ENCODE measurements at places on chromosomes 12 and 14.

- no peak for DNase-seq
Observed at GRCh38 chr14:59704054-59704645, 127.5 kb upstream of the CCDC175 start.

DNA sequence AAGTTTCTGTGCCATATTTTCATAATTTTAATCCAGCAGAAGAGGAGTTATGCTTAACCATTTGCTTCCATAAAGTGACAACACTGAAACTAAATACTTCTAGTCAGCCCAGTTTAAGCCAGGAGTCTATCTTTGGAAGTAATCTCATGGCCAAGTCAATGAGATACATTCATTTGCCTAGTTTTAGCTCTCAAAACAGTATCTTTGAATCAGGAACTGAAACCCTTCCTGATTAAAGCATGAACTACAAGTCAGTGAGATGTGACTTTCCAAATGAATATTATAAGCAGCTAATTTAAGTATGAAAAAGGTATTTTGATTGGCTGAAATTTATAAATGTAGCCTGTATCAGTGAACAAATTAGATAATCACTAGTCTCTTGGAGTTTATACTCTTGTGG, 491.5 kb downstream of the SLC6A15 start:
- DNase-seq, result no peak

DNA sequence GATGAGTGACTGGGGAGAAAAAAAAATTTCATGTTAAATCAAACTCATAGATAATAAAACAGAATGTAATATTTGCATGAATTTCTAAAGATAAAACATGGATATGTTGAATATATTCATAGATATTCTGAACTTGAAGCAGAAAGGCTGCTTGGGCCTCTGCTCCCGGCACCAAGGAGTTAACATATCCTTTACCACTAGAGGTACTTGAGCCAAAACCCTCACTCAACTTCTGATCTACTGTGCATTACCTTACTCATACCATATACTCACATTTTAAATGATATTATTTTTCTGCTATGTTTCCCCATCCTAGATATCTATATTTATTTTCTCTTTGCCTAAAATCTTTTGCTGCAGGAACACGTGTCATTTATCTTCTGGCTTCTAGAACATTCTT, 14.9 kb downstream of the AREL1 start:
- DNase-seq, result no peak

- no peak for DNase-seq
Observed at GRCh38 chr14:73312687-73313086, 75.4 kb downstream of the PAPLN start.

- peak; percentile 89 for DNase-seq
Observed at GRCh38 chr14:92687681-92688433, 60.6 kb downstream of the LGMN start.

- DNase-seq, result no peak
Observed at GRCh38 chr12:44655846-44656245, 220.3 kb downstream of the NELL2 start.

- no peak for DNase-seq
Observed at GRCh38 chr14:47346849-47347248, 328.6 kb downstream of the MDGA2 start.

DNA sequence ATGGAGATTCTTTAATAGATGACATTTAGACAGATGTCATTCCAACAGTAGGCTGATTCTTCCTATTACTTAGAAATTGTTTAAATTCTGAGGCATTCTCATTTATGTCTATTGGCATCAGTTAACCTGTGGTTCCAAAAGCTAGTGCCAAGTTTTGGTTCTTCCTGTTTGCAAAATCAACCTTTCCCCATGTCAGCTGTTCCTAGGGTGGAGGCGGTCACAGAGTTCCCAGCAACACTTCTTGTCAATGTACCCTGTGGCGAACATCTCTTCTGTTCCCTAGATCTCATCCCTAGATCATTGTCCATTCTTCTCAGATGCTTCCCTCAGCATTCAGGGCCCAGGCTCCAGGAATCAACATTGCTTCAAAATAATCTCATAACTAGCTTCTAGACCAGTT, 140.9 kb downstream of the PHLDA1 start:
- no peak for DNase-seq

DNA sequence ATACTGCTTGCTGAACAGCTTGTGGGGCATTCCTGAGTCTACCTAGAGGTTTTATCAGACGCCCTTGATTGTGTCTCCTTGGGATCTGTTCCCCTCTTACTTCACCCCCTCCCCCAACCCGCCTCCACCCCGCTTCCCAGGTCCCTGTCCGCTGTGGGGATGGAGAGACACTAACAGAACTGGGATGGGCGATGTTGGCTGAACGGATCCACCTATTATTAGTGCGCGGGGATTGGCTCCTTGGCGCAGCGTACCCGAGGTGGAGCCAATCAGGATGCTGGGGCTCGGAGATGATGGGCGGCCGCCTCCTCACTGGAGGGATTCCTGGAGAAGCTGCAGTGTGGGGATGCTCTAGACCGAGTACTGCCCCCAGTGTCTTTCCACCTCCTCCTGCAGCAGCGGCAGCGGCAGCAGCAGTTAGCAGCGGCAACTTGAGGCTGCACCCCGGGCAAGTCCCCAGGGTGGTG, at the start of gene SYT1:
Gene SYT1 (plus strand): TSS at position 372 of the 467 bp plus-strand sequence.
- peak; percentile 82 for DNase-seq

GRCh38 chr12:499837-500458, 40.2 kb downstream of the B4GALNT3 start:
- peak; percentile 3 for DNase-seq

- no peak for DNase-seq
Observed at GRCh38 chr12:43832463-43833168, 3.3 kb upstream of the TMEM117 start.

DNA sequence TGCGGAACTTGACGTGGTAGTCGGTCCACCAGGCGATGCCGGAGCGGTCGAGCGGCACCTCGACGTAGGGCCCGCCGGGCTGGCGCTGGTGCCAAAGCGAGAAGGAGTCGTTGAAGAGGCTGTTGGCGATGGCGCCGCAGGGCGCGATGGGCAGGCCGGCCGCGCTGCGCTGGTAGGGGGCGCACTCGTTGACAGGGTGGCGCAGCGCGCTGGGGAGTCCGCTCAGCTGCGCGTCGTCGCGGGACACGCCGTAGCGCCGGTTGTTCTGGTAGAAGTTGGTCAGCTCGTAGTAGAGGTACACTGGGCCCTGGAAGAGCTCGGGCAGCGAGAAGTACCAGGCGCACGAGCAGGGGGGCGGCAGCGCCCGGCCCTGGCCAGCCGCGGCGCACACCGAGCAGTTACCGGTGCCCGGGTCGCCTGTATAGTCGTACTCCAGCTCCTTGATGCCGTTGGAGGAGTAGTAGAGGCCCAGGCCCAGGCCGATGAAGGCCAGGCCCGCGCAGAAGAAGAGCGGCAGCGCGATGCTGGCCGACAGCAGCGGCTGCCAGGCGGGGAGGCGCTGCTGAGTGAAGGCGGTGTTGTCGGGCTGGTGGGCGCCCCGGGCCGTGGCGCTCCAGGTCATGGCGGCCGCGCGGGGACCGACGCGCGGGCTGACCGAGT, 482 bp downstream of the TMEM30B start:
- DNase-seq, result peak; percentile 84

GRCh38 chr14:44168566-44168965, 338.5 kb downstream of the FSCB start:
- no peak for DNase-seq

- no peak for DNase-seq
Observed at GRCh38 chr12:66296176-66296683, 6.1 kb upstream of the HELB start.

DNA sequence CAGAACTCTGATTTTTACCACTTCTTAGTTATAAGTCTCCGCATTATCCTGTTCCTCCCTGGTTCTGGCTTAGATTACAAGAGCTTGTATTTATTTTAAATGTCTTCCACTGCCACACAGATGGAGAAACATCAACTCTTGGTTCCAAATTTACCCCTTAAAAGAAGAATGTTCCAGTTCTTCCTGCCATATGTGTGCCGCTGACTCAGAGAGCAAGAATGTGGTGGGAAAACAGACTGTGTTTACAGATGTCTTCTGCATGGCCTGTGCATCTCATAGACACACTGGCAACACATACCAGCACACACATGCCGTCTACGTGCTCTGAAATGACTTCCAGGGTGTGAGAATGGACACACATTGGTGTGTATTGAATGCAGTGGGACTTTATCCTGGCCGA, 383.0 kb downstream of the LRIG3 start:
- DNase-seq, result no peak

- peak; percentile 44 for DNase-seq
Observed at GRCh38 chr12:22625762-22626294, 857 bp downstream of the ETNK1 start.

DNA sequence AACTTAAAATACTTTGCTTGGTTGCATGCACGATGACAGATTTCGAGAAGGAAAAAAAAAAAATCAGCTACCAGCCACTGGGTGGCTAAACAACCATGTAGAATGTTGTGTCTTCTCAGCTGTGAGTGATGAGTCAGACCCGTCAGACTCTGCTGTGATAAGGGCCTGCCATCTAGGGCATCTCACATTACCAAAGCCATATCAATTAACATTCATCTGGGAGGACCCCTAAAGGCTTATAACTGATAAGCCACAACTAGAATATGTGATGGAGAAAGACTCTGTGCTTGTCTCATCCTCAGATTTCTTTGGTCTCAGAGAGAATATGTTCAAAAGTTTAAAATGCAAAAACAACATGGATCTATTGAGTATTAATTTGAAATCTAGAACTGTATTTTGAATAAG, 111.5 kb downstream of the PAX9 start:
- DNase-seq, result peak; percentile 7

DNA sequence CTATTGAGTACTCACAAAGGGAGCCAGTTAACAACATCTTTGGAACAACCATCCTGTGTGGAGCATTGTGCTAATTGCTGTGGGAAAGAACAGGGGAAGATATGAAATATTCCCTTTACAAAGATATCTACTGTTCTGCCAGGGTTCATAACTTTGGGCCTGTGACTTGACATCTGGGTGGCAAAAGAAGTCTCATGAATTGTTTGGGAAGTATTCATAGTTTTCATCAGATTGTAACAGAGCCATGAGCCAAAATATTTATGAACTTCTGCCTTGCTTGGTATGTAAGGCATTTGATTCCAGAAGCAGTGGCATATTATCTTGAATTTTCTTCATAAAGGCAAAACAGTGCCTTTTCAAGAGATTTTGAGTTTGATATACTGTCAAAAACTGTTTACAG, 816.2 kb downstream of the DIO2 start:
- DNase-seq, result no peak

DNA sequence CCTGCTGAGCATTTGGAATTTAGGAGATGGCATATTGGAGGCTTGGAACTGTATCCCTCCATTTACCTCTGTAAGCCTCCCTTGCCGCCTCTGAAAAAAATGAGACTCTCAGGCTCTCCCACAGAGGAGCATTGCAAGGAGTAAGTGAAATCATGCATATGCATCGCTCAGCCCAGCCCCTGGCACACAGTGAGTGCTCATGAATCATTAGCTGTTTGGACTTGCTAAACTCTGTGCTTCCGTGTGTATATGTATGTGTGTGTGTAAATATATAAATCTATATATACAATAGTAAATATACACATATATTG, 17.1 kb upstream of the TBX3 start:
- no peak for DNase-seq

GRCh38 chr12:74647256-74647655, 109.6 kb downstream of the ATXN7L3B start:
- DNase-seq, result no peak

DNA sequence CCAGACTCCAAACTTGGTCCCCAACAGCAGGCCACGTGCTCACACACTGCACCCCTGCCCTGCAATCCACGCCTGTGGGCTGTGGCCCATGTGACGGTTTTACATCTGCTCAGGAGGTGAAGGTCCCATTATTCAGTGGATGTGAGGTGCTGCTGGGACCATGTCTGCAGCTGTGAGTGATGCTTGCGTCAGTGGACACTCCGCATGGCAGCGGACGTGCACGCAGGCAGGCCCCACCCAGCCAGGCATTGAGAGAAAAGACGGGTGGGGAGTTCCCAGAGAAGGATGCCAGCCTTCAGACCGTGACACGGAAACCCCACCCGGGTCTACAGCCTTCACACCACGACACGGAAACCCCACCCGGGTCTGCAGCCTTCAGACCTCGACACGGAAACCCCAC, 67.6 kb downstream of the NOC4L start:
- DNase-seq, result no peak

All from H7 (cell line).